ENCODE measurements at places on chromosomes 11 and 22.

DNA sequence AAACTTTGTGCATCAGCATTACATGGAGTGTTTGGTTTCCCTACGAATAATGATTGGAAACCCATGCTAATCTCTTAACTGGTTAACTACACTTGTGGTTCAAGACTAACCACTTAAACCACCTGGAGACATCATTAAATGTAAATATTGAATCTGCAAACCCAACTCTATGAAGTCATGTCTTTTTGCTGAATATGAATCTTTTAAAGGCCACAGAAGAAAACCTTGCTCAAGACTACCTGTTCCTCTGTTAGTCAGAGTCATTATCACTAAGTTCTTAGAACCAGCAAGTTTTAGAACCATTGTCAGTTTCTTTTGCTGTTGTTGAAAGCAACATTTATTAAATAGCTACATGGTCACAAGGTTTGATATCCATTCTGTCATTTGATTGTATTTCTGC is 70.7 kb downstream of the SIK2 start:
- DNase-seq: no peak

- no peak for DNase-seq
Measured at GRCh38 chr11:95132956-95133355, 43.3 kb downstream of the ENDOD1 start.

- DNase-seq: no peak
Measured at GRCh38 chr11:109267293-109268095, 154.5 kb upstream of the C11orf87 start.

DNA sequence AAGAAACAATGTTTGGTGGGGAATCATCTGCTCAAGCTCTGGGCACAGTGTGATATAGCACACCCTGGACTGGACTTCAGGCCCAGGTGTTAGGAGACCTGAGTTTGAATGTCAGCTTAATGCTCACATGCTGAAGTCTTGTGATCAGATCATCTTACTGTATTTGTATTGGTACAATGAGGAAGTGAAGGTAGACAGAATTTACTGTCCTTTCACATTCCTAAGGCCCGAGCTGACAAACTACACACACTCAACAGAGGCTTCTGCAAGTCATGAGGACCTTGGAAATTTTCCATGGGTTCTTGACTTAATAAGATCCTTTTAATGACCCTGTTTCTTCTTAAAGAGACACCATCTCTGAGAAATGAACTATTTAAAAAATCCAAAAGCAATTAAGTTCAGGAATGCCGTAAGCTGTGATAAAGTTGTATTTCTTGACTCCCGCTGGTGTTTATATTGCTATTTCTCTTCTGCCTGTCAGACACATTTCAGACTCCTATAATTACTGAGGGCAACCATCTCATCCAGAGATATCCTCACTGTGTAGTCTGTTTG is 802.0 kb downstream of the DLG2 start:
- DNase-seq: no peak

GRCh38 chr11:7004482-7004881 is 15.7 kb downstream of the ZNF214 start:
- DNase-seq: no peak
